ENCODE measurements at places on chromosomes 11 and 22.

- peak; percentile 29 for DNase-seq
Observed at GRCh38 chr11:100785148-100785983, 98.3 kb downstream of the ARHGAP42 start.

GRCh38 chr22:42178910-42179519, 48.4 kb upstream of the CYP2D6 start:
- DNase-seq, result no peak

DNA sequence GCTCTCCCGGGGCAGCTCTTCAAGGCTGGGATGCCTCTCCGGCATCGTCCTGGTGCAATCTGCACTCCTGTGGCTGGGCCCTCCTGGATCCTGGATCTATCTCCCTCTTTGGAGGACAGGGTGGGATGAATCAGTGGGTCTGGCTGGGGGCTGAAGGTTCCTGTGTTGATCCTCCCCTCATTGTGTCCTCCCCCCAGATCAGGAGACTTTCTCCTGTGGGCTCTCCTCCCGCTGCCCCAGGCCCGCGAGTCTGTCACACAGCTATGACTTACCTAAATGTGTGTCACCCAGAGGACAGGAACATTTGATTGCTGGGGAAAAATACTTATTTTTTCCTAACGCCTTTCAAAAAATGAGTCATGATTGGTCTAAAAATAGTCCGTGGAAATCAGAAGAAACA, 106.8 kb upstream of the NECTIN1 start:
- DNase-seq, result no peak

DNA sequence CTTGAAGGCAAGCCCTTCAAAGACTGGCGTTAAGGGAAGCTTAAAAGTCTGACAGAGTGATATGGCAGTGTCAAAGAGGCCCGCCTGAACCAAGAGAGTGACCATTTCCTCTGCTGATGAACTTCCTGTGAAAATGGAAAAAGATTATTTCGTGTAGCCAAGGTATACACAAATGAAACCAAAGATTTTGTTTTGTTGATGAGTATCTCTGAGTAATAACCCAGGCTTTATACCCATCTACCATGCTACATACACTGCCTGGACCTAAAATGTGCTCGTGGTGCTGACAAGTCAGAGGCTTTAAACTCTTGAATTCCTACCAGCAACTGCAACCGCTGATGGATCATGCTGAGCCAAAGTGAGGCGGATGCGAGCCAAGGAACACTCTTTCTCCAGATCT, 21.0 kb upstream of the FNBP4 start:
- no peak for DNase-seq

GRCh38 chr11:48077251-48077650, 96.9 kb downstream of the PTPRJ start:
- no peak for DNase-seq

DNA sequence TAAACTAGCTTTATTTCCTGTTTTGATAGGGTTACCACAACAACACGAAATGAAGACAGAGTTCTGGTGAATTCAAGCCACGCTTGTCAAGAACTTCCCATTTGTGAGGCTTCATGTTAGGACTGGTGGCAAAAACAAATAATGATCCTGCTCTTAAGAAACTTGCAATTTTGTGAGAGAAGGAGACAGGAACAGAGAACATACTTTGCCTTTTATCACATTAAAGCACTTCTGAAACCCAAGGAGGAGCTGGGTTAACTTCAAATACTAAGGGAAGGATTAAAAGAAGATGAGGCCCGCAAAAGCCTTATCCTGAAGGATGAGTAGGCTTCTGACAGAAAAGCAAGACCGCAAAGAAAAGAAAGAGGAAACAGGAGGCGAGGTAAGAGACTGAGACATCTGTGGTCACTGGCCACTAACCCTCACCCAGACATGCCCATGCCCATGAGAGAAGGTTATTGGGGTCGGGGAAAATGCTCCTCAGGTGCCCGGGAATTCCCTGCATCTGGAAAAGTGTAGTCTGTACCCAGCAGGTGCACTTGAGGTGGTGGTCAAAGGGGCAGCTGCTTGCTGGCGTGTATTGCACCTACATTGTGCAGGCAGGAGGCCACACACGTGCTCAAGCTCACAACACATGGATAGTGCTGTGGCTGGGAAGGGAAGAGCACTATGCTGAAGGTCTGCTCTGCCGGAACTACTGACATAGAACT, 50.5 kb downstream of the MAPK1 start:
- DNase-seq, result no peak

- no peak for DNase-seq
Observed at GRCh38 chr11:1064167-1064566, 10.5 kb upstream of the MUC2 start.

- no peak for DNase-seq
Observed at GRCh38 chr11:76436020-76436419, 8.8 kb upstream of the EMSY start.

DNA sequence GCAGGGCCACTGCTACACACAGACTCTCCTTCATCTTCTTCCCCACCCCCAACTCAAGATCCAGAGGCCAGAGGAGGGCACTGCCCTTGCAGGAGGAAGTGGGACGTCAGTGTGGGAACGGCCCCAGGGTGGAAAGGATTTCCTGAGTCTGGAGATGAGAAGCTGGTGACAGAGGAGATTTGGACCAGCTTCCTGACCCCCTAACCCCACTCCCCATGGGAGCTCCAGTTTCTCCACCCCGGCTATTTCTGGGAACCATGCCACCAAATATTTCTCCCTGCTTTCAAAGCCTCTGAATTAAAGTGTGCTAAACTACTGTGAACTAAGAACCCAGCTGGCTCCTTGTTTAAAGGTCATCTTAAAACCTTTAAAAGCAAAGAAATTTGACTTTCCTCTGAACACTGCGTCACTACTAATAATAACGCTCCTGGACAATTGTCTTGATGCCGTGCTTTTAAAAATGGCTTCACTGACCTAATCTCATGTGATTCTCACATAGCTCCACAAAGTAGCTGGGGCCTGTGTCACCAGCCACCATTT, 46.6 kb downstream of the CWC15 start:
- DNase-seq, result no peak

- DNase-seq, result peak; percentile 65
Observed at GRCh38 chr11:91248199-91248807, 976.3 kb upstream of the FAT3 start.

DNA sequence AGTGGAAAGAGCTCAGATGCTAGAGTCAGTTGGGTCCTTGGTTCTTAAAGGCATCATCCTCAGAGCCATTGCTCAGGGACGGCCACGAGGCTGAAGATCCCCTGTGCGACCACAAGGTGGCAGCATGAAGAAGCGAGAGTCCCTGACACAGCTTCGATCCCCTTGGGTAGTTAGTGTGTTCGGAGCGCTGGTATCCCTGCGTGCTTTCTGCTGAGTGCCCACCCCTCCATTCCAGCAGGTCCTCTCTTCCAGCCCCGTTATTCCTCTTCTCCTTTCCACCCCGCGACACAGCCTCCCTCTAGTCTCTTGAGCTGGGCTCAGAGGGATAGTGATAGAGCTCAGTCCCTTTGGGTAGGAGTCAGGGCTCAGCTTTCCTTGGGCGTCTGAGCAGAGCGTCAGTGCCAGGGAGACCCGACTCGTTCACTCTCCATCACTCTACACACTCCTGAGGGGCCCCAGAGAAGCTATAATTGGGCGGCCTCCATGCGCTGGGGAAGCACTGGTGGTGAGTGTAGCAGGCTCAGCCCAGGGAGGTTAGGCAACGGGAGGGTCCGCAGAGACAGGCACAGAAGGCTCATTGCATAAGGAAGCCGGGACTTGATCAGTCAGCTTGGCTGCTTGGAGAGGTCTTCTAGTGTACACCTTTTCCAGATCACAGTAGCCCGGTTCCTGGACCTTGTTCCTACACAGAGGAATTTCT, at the start of gene OR51D1:
TSS of gene OR51D1 (plus strand) at position 516 of the 700 bp plus-strand sequence. CDS start 2,314 bp downstream, outside the sequence.
- DNase-seq, result peak; percentile 81

DNA sequence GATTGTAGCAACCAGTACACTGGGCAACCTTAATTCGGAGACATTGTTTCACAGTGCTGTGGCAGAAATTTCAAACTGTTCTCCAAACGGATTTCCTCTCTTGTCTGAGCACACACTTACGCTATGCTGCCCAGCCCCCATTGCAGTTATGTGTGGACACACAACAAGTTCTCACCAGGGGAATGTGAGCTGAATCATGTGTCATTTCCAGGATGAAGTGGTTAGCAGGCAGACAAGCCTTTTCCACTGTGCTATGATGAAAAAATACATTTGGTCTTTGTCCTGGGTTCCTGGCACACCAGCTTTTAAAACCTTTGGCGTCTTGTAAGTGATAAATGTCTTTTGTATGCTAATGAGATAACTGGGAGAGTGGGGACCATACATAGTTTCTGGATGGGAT, 46.9 kb upstream of the SYT9 start:
- DNase-seq, result peak; percentile 58

DNA sequence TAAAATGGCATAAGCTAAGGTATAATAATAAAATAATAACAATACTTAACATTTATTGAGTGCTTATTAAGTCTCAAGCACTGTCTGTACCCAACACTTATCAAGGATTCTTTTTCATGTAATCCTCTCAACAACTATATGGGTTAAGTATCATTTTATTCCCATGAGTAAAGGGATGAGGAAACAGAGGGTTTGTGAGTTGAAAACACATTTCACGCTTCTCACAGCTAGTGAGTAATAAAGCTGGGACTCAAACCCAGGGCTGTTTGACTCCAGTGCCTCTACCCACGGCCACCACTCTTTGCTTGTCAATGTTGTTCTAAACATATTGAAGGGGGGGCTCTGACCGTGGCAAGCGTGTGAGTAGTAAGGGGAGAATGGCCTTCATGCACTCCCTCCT, 8.7 kb downstream of the CD3E start:
- DNase-seq, result peak; percentile 41

- DNase-seq, result no peak
Observed at GRCh38 chr11:126265811-126266210, 2.9 kb downstream of the SRPRA start.

- DNase-seq, result peak; percentile 80
Observed at GRCh38 chr11:123577081-123577598, 77.3 kb downstream of the SCN3B start.

DNA sequence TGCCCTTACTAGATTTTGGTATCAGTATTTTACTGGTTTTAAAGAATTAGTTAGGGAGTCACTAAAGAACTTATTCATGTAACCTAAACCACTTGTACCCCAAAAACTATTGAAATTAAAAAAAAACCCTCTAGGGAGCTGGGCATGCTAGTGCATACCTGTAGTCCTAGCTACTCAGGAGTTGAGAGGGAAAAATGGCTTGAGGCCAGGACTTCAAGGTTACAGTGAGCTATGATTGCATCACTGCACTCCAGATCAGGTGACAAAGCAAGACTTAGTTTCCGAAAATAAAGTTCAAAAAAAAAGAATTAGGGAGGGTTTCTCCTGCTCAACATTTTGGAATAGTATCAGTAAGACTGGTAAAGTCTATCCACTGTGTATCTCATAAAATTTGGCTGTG, 364.4 kb upstream of the LUZP2 start:
- DNase-seq, result no peak

- no peak for DNase-seq
Observed at GRCh38 chr11:76096552-76096951, 109.8 kb downstream of the WNT11 start.

GRCh38 chr11:16402654-16403447, 46.5 kb upstream of the SOX6 start:
- no peak for DNase-seq

- peak; percentile 90 for DNase-seq
Observed at GRCh38 chr11:9265211-9266131, at the start of gene DENND5A. Gene DENND5A, minus strand, starts transcription at chr11:9265350. Its CDS starts 281 bp downstream, at chr11:9265069.

DNA sequence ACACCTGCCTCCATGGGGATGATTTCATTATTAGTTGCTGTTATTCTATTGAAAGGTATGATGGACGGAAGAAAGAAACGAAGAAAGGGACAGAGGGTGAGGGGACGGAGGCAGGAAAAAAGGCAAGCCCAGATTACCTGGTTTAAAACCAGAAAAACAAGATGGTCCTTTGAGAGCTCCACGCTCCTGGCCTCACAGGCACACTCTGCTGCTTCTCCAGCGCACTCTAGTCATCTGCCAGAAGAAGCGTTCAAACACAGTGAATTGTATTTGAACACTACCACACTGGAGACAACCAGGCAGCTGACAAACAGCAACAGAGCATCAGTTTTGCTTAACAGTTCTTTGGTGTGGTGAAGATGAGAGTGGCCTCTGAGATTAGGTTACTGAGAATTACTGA, 216.9 kb downstream of the CADM1 start:
- no peak for DNase-seq

- no peak for DNase-seq
Observed at GRCh38 chr11:66845143-66845875, 2.1 kb downstream of the RCE1 start.

DNA sequence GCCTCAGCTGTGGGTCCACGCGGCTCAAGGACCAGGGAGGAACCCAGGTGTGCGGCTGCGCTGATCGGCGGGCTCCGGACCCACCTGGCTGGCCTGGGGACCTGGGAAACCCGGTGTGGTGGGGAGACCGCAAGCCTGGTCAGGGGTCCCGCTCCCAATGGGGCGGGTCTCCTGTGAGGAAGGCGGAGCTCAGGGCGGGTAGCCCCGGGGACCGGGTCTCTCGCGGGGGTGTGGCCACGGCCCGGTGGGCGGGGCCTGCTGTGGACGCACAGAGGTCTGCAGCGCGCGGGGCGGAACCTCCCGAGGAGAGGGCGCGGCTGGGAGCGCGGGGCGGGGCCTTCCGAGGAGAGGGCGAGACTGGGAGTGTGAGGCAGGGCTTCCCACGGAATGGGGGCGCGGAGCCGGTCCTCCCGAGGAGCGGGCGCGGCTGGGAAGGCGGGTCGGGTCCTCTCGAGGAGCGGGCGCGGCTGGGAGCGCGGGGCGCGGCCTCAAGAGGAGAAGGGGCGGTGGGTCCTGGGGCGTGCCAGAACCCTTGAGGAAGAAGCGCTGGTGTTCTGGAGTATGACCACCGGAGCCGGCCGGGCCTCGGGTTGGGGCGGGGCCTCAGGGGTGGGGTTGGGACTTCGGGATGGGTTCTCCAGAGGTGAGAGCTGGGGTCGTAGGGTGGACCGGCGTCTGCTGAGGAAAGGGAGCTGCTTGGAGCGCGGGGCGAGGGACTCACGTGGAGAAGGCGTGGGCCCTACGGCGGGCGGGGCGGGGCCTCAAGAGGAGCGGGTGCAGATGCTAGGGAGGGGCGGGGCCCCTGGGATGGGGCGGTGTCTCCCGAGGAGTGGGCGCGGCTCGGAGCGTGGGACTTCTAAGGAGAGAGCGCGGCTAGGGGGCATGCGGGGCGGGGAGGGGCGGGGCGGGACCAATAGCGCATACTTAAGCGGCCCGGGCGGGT, 20.8 kb downstream of the DGCR6L start:
- DNase-seq, result peak; percentile 94

- no peak for DNase-seq
Observed at GRCh38 chr11:105381941-105382340, 227.9 kb upstream of the GRIA4 start.

DNA sequence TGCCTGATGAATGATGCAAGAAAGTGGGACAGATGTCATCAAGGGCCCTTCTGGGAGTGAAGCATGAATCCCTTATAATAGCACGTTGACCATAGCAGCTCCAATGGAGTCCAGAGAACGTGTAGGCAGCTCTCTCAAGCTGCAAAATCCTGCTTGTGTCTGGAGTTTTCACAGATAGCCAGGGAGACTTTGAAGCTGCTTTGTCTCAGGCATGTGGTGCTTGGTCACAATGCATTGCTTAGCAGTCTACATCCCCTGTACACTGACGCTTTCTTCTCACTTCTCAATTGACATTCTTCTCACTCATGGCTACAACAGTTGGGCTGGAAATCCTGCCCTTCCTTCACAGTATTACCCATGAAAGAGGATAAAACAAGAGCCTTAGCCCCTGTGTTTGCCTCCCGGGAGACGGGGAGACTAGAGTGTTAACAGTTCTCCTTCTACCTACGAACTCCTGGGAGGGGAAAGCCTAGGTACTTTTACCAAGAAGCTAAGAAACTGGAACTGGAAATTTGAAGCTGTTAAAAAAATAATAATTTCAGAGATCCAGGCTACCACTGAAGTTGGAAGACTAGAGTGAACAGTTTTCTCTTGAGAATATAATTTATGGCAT, 20.7 kb upstream of the MMP7 start:
- peak; percentile 6 for DNase-seq

- DNase-seq, result no peak
Observed at GRCh38 chr11:64198511-64198910, 8.0 kb upstream of the FERMT3 start.

Measured in NCI-H82 (cell line).